ENCODE measurements at places on chromosomes 7 and 10.

DNA sequence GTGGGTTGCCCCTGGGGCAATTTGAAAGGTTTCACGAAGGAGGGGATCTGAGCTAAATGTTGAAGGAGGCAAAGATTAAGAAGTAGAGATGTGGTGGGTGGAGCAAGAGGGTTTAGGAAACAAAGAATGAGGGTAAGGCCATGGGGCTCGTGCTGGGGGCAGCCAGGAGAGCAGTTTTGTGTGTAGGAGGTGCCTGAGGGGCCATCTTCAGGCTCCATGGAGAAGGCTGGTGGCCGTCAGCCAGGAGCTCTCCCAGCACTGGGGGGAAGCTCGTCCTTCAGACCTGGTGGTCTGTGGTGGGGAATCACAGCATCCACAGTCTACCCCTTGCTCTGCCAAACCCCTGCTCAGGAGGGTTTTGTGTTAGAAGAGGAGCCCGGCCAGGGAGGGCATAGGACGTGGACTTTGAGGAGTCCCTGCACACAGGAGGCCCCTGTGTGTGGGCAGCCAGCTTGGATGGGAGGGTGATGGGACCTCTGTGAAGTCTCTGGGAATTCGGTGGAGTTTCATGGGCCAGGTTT is 11.8 kb upstream of the CXCL12 start:
- DNase-seq: no peak

GRCh38 chr7:35993676-35994606 is 159.1 kb upstream of the EEPD1 start:
- no peak for DNase-seq

GRCh38 chr10:68135362-68135761 is 26.1 kb downstream of the MYPN start:
- DNase-seq: no peak

DNA sequence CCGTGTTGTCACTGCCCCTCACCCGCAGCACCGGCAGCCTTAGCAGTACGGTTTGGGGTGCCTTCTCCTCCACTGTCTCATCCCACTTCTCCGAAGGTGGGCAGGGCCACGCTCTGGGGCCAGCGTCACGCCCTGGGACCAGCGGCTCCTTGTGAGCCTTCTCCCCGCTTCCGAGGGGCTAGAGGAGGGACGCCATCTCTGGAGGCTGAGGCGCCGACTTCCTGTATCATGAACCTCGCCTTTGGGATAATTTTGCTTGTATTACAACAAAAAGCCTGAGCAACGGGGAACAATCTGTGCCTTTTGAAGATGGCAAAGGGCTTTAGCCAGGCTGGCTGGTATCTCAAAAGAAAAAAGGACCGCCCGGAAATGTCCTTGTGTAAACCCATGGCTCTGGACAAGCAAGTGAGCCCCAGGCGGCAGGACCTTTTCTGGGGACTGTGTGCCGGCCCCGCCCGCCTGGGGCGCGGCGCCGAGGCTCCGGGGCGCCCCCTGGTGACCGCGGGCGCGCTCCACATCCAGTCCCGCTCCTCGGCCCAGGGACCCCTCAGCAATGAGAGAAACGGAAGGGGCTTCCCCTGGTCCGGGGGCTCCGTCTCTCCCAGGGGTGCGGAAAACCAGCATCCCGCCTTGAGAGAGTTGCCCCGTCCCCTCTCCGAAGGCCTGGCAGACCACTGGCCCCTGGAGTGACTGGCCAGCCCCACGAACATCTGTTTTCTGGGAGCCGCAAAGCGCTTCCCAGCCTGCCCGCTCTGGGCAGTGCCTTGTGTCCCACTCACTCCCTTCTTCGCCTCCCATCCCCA is 3.8 kb downstream of the DEPP1 start:
- peak; percentile 48 for DNase-seq

DNA sequence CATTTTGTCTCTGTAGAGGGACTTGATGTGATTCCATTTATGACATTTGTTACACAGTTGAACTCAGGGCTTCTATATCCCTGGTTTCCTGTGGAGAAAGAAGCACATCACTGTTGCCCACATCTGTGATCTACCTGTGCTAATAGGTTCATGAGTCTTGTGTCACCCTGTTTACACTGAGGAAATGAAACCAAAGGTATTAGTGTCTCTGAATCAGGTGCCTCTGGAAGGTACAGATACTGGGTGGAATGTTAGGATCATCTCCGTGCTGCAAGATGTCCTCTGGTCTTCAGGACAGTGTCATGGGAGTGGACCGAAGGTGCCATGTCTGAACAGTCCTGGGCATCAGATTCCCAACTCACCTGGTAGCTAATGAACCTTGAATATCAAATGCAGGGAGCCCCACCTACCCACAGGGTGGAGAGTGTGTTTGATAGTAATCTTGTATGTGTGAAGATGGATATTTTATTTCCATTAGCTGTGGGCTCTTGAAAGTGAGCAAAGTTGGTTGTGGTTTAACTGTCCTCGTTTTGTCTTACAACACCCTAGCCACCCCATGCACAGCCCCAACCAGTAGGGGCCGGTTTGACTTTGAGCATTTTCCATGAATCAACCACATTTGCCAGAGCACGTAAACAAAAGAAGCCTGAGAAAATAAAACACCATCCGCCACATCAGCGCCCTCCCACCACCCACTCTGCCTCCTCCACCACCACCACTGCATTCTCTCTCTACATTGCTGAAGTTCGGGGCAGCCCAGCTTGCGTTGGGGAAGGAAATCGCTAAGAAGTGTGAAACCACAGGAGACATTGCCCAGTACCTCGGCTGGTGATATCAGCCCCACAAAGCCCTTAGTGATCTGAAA is 40.7 kb downstream of the TARP start:
- peak; percentile 75 for DNase-seq

DNA sequence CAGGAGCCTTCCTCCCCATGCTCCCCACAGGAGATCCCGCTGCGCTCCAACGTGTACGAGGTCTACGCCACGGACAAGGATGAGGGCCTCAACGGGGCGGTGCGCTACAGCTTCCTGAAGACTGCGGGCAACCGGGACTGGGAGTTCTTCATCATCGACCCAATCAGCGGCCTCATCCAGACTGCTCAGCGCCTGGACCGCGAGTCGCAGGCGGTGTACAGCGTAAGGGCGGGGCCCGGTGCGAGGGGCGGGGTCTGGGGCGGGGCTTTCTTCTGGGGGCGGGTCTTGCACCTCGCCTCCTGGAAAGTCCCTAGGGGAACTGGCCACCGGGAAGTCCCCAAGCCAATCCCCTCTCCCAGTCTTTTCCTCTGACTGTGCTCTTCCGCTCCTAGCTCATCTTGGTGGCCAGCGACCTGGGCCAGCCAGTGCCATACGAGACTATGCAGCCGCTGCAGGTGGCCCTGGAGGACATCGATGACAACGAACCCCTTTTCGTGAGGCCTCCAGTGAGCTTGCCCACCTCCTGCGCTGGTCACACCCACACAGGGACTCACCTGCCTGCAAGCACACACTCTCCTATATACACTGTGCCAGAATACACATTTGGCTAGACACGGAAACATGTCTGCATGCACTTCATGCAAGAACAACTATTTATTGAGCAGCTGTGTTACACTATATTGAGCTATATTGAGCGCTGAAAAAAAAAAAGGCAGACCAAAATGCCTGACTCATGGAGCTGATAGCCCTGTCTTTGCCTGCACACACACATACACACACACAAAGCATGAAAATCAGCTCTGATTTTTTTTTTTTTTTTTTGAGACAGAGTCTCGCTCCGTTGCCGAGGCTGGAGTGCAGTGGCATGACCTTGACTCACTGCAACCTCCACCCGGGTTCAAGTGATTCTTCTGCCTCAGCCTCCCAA is 32.7 kb upstream of the VSIR start:
- DNase-seq: no peak

- no peak for DNase-seq
Measured at GRCh38 chr10:34580643-34581042, 234.5 kb downstream of the PARD3 start.

- DNase-seq: no peak
Measured at GRCh38 chr7:29337546-29338116, 143.1 kb downstream of the CHN2 start.

DNA sequence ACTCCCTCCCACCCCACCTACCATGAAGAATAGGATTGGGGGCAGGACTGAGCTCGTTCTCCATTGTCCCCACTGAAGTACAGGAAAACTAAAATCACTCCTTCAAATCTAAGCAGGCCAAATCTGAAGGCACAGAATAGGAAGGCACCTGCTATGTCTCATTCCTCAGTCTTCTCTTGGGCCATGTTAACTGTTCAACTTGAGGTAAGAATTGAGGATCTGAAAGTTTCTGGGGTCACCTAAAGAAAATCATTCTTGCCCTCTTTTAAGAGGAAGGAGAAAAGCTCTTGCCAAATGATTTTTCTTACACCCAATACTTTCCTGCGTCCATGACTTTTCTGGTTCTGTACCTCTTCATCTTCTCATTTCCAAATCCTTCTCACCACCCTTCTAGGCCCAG is 4.9 kb downstream of the CPN1 start:
- DNase-seq: no peak

- no peak for DNase-seq
Measured at GRCh38 chr10:60291344-60291930, 98.2 kb downstream of the ANK3 start.

DNA sequence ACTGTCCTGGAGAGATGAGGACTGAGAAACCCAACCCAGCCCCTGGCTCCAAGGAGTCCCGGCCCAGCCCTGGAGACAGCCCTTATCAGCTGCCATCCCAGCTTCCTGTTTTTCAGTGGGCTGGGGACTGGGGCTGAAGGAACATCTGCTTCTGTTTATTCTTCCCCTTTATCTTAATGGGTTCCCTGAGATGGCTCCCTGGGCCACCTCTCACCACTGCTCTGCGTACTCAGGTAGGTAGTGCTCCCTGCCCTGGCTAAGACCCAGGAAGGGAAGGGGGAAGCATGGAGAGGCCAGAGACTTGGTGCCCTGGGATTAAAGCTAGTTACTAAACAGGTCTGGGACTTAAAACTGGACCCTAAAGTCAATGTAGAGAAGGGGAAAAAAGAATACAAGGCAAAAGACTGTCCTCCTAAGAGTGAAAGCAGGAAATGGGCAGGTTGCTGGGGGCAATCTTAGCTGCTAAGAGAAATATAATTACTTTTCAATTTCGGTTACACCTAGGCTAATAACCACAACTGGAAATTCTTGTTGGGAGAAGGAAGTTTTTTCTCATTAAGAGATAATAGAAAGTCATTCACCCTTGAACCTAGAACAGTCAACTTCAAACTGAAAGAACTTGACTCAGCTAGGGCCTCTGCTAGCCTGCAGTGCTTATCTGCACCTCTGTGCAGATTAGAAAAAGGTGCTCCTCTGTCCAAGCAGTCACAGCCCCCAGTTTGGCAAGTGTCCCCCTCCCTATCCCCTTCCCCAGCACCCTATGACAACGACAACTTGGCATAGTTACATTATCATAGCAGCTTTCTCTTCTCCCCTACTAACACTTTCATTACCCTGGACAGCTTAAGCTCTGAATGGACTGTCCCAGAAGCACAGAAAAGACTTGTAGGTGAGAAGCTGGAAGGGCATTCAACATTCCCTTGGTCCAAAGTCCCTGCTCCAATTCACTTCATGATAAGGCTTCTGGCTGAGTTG is 65.6 kb upstream of the KDM7A start:
- DNase-seq: no peak

- no peak for DNase-seq
Measured at GRCh38 chr10:43218206-43218950, 48.5 kb downstream of the RASGEF1A start.

DNA sequence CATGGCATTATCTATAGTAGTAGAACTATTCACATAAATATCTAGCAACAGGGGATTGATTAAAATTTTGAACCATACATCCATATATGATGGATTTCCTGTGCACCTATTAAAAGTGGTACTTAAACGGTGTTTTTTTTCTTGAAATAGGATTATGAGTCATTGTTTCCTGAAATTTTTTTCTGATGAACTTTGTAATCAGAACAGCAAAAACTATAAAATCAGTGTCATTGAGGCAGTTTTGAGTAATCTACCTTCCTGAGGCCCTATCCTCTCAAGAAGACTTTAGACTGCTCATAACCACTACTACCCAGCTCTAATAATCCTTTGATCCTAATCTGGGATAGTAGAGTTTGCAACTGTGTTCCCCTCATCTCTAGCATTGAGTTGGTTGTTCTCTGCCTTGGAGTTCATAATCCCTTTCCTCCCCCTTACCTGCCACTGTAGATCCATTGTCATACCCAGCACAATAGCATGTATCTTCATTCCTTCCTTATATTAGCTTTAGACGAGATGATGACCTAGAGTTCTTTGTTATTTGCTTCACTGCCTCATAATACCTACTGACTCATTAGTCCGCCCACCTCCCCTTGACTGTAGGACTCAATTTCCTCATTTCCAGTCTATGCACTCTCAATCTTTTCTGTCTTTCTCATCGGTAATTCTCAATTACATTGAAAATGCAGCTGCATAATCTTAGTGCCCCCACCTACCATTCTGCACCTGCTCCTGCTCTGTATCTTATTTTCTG is 133.4 kb downstream of the LRRC4 start:
- no peak for DNase-seq

DNA sequence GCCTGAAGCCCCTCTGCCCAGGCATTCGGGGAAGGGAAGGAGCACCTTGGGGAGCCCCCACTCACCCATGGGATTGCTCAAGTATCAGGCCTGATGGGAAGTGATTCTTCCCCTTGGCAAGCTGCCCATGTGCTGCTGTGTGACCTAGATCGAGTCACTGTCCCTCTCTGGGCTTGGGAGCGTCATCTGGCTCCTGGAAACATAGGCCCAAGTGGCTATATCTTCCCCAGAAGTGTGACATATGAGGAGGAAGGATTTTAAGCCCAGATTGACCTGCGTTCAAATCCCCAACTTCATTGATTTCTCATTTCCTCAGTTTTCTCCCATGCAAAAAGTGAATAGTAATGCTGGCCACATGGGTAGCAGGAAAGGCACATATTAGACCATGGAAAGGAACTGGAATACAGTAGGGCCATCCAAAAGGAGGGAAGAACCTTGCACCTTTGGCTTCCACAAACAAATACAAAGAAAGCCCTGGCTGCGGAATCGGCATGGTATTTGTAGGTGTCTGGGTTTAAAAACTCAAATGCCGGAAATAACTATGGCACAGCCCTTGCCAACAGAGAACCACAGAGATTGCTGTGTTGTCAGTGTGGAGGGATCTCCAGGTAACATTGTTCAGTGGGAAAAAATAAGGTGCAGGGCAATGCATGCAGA is 169.5 kb upstream of the ZMIZ1 start:
- DNase-seq: no peak

- no peak for DNase-seq
Measured at GRCh38 chr10:15824498-15824897, 35.8 kb downstream of the MINDY3 start.
